ENCODE measurements at places on chromosomes 1 and 21. TPM values are rescaled to one million over a fixed set of nuclear protein-coding genes. Genes with fewer than 3 reads are reported as not detected.

The CD1C gene
- total RNA-seq = 2.3 TPM

The ASAP3 gene
- total RNA-seq = 38.1 TPM

The SPRR2B gene
- total RNA-seq = not detected

The RBP7 gene
- 5.7 TPM for total RNA-seq

The TENT5C gene
- total RNA-seq = 39.0 TPM

The ITLN2 gene
- 1.6 TPM for total RNA-seq

The SERPINC1 gene
- 0.61 TPM for total RNA-seq

- no peak for DNase-seq
- no peaks in the 10 kb centered on the region for H3K4me1 ChIP-seq
- H3K4me3 ChIP-seq = no peak overlapping the region
Observed at GRCh38 chr1:202568410-202568809, 141.8 kb downstream of the SYT2 start.

- H3K27me3 ChIP-seq = no peaks in the 10 kb centered on the region
- H3K4me3 ChIP-seq = no peak overlapping the region
- no peak for DNase-seq
- no peak overlapping the region for H3K27ac ChIP-seq
- no peaks in the 10 kb centered on the region for H3K36me3 ChIP-seq
- no peaks in the 10 kb centered on the region for H3K4me1 ChIP-seq
Observed at GRCh38 chr1:169487561-169487960, 1.8 kb upstream of the SLC19A2 start.

DNA sequence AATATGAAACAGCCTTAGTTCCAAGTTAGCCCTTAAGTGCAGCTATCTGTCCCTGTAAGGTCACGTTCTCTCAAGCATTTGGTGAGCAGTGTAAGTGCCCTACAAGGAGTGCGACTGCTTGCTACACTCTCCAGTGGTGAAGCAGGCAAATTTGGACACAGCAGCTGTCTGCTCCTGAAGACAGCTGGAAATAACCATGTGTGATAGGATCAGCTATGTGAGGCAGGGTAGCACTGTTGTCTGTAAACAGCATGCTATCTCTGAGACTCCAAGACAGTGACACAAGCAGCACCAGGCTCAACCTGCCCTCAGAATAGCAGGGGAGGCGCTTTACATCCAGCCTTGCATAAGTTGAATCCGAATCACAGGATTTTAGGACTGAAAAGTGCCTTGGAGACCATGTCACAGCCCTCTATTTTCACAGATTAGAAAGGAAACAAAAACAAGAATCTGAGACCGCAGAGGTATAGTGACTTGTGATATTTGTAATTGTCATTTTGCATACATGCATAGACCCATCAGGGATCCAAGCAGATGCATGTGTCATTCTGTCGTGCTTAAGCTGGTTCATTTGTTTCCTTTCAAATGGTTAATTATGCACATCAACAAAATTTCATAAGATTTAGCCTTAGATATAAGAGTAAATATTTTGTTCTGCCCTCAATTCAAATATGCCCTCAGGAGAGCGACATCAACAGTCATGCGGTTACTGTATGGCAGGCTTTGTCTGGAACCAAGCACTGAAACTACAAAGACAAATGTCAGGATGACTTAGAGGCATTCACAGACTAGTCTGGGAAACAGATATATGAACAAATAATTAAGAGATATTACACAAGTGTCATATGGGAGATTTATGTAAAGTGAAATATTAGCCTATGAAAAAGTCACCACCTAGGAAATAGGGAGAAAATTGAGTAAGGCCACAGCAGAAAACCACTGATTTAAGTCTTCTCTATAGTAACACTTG lies 134.9 kb upstream of the NRIP1 start:
- H3K36me3 ChIP-seq = no peaks in the 10 kb centered on the region
- no peaks in the 10 kb centered on the region for H3K27me3 ChIP-seq
- no peak for DNase-seq
- no peak overlapping the region for H3K27ac ChIP-seq

- no peaks in the 10 kb centered on the region for H3K36me3 ChIP-seq
- no peaks in the 10 kb centered on the region for H3K27me3 ChIP-seq
- DNase-seq = no peak
Observed at GRCh38 chr21:20551939-20552338, 446.3 kb upstream of the NCAM2 start.

DNA sequence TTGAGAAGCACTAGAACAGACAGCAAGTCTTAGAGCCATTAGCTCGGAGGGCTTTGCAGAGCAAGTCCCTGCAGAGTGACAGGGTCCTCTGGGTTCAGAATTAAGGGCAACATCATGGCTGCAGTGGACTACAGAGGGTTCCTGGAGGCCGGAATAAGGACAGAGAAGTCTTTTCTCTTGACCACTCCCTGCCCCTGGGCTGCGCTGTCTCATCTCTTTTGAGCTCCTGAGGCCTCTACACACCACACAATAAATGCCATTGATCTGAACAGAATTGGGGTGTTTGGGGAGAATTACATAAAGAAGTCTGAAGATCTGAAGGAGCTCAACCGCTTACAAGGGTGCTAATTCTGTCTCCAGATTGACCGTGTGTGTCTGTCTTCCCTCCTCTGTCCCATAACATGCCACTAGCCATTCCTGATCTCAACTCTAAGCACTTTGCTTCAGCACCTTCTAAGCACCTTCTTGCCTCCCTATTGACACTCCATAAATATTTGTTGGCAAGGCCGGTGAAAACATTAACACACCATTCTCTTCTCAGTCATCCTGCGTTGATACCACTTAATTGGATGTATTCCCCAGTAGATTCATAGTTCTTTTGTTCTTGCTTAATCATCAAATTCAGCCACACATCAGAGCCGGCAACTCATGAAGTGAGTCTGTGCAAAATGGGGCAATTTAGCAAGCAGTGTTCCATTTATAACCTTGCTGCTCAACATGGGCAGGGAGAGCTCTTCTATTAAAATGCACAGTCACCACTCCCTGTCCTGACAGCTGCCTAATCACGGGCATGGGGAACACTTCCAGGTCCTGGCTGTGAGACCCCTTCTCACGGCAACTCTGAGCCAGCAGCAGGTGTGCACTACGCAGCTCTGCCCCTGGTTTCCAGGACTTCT lies 49.7 kb downstream of the NMNAT2 start:
- H3K4me3 ChIP-seq = no peak overlapping the region
- no peaks in the 10 kb centered on the region for H3K4me1 ChIP-seq
- DNase-seq = no peak
- no peaks in the 10 kb centered on the region for H3K27me3 ChIP-seq

All from lung (tissue), 17 donors.